ENCODE measurements at places on chromosomes 2 and 18.

DNA sequence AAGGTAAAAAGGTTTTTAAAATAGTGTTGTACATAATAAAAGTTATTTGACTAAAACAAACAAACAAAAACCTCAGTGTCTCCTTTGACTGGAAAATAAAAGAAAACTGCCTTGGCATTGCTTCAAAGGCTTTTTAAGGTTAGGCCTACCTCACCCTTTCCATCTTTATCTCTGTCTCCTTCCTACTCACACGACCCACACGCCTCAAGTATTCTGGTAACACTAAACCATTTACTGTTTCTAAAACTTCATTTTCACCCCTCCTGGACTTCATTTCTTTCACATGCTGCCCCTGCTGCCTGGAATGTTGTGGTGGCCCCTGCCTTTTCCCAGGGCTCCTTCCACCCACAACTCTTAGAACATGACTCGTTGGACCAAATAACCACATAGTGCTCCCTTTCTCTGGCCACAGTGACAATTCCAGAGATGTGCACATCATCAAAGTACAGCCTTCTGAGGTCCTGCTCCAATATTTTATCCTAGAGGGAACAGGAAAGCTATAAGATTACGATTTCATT lies 54.0 kb downstream of the ERBB4 start:
- no peak for DNase-seq

GRCh38 chr2:238701341-238702206 lies 146.3 kb upstream of the TWIST2 start:
- no peak for DNase-seq

GRCh38 chr2:116117845-116118244 lies 1675.4 kb downstream of the DPP10 start:
- no peak for DNase-seq

GRCh38 chr2:18085593-18085992 lies 207.1 kb downstream of the KCNS3 start:
- no peak for DNase-seq

- DNase-seq: no peak
Measured at GRCh38 chr2:71720283-71720560, 266.9 kb downstream of the DYSF start.

DNA sequence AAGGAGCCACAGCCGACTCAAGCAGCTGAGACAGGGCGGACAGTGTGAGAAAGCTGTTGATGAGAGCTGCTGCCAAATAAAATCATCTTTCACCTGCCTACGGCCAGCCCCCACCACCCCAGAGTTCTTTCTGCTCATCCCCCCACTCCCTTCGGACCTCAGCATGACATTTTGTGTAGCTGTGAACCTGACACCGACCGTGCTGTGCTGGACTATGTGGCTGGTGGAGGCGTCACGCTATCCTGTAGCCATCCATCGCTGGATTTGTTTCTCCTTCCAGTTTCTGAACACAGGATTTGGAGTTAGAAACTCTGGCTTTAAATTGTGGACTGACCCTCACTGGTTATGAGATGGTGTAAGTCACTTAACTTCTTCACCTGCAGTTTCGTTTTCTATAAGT lies 317.3 kb downstream of the DCDC2C start:
- DNase-seq: no peak

GRCh38 chr2:240301256-240301795 lies 134.1 kb upstream of the GPC1 start:
- DNase-seq: no peak

DNA sequence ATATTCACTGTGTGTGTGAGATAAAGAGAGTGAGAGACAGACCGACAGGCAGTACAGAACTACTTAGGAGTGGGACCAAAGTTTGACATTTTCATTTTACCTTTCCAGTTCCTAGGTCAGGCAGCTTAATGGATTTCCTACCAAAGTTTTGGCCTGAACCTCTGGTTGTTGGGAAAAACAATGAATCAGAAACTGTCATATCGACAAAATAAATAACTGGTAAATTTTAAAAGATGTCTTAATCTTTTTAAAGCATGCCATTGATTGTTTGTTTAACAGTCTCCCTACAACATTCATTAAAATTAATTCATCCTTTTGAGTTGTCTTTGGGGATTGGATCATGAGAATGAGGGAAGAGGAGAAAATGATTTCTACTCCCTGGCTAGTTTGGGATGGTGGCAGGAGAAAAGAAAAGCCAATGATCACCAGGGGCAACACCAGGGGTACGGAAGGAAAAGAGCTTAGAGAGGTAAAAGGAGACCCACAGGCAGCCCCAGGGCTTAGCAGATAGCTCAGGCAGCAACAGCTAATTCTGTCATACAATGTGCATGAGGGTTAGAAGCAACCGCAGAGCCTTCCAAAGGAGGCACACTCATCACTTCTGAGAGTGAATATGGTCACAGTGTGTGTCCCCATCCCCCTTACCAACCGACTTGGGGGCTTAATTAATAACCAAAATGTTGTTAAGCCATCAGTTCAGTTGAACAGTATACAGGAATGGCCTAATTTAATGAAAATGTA lies 98.5 kb downstream of the CCDC141 start:
- no peak for DNase-seq

GRCh38 chr2:201858281-201859184 lies 52.2 kb downstream of the CDK15 start:
- no peak for DNase-seq

DNA sequence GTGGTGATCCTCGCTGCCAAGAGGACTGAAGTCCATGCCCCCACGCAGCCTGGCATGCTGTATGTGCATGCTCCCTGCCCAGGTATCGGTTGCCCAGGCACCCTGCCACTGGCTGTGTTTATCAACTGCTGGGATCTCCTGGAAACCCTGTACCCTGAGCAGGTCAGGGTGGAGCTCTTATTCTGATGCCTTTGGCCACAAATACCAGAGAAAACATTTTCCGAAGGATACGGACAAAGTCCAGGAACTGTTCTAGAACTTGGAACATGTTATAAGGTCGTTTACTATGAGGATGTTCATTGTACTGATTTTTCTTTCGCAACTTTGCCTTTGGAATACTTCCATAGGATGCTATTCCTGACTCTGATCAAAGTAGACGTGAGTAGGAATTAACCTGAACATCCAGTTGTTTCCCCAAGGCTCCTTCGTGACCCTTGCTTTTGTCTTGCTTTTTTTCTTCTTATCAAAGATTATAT lies 55.2 kb downstream of the TMEM17 start:
- DNase-seq: no peak

DNA sequence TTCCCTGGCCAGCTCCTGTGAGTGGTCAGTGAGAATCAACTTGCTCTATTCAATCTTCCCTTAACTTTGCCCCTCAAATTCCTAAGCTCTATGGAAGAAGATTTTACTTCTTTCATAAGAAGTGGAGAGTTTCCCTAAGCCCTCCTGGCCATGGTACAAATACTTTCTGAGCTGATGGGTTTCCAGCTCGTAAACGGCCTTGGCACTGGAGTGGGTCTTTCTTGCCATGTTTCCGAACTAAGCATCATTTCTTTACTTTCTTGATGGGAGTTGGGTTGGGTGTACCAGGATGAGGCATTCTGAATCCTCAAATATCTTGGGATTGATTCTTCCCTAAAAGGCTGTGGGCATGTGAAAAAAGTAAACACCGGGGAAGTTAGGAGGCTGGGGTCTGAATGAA lies 72.5 kb downstream of the ACKR3 start:
- no peak for DNase-seq

GRCh38 chr18:40120796-40121391 lies 1834.1 kb upstream of the PIK3C3 start:
- DNase-seq: no peak

GRCh38 chr2:202375033-202375608 lies 1.0 kb upstream of the BMPR2 start:
- DNase-seq: peak; percentile 51

DNA sequence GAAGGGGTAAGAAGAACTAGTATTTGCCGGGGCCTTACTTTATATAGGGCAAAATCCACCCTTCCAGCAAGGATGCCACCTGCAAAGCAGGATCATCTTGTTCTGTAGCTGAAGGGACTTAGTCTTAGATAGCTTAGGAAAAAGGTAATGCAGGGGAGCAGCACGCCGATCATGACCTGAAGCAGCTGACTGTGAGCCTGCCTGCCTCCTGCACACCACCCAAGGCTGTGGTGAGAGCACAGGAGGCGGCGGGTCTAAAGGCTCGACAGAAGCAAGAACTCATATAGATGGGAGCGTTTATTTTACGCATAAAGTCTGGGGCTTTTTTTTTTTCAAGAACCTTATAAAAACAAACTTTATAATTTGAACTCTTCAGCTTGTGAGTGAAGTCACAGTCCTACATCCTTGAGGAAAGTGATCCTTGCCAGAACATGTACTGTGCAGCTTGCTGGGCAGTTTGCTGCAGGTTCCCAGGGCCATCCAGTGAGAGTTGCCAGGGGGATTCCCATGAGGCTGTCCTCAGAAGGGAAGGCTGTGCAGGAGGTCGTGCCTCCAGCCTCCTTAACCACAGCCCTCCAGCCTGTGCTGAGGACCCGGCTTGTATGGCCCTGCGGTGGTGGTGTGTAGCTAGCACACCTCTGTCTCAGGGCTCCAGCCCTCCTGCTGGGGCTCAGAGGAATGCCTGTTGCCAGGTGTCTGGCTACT lies 92.1 kb downstream of the RNF144A start:
- DNase-seq: no peak

GRCh38 chr18:6625481-6625880 lies 104.0 kb upstream of the ARHGAP28 start:
- no peak for DNase-seq

- DNase-seq: no peak
Measured at GRCh38 chr2:26691881-26692278, 642 bp upstream of the KCNK3 start.

GRCh38 chr2:151230627-151231140 lies 31.0 kb downstream of the RBM43 start:
- DNase-seq: no peak

- no peak for DNase-seq
Measured at GRCh38 chr2:27007416-27008374, 25.1 kb upstream of the TMEM214 start.

DNA sequence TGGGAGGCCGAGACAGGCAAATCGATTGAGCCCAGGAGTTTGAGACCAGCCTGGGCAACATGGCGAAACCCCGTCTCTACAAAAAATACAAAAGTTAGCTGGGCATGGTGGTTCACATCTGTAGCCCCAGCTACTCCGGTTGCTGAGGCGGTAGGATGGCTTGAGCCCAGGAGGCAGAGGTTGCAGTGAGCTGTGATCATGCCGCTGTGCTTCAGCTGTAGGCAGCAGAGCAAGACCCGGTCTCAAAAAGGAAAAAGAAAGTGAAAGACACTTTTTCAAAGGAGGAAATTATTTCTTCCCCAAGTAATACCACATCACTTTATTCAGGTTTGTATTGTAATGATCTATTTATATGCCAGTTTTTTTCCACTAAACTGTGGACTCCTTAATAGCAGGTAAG lies 35.7 kb upstream of the TAF4B start:
- DNase-seq: no peak

- peak; percentile 30 for DNase-seq
Measured at GRCh38 chr2:53473236-53473635, 294.4 kb upstream of the CHAC2 start.

DNA sequence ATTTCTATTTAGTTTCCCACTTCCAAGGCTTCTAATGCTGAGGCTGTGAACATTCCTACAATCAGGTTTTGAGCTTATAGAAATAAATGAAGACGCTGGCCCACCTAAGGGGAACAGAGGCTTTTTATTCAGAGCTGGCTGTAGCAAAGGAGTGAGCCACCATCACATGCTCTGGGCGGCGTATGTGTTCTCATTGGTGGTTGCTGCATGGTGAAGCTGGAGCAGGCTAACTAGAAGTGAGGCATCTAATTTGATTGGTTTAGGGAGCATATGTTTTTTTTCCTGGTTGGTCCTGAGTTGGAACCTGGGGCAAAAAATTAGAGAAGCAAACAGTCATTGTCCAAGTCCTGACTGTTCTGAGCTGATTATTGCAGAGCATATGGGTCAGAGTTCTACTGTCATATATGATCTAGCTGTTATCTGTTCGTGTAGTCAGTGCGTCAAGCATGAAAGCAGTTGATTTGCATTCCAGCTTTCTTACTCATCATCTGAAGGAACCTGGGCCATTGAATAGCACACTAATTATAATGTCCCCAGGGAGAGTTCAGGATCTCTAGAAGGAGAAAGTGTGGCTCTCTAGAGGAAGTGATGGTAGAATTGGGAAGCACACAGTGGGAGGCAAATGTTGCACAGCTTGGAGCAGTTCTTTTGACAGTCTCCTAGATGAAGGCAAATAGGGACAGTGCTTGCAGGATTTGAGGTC lies 279.6 kb downstream of the PARD3B start:
- DNase-seq: no peak

DNA sequence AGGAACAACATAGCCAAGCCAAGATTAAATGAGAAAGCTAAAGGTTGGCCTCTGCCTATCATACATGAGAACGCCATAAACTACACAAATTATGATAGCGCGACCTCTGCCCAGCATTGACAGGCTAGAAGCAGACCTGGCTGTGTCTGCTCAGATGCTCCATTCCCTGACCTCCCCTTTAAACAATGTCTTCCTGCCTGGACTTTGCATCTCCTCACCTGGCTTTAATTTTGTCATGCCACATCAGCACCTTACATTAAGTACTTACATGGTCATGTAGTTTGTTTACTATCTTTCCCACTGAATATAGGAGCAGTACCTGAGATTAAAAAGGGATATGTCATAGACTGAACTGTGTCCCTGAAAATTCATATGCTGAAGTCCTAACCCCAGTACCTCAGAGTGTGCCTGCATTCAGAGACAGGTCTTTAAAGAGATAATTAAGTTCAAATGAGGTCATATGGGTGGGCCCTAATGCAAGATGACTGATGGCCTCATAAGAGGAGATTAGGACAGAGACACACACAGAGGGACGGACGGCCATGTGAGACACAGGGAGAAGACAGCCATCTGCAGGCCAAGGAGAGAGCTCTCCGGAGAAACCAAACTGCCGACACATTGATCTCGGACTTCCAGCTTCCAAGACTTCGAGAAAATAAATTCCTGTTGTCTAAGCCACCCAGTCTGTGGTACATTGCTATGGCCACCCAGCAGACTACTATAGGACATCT lies 103.7 kb downstream of the BIN1 start:
- no peak for DNase-seq

GRCh38 chr2:11630855-11631254 lies 39.1 kb downstream of the NTSR2 start:
- no peak for DNase-seq

- no peak for DNase-seq
Measured at GRCh38 chr2:112794131-112794733, 9.9 kb upstream of the IL1A start.

DNA sequence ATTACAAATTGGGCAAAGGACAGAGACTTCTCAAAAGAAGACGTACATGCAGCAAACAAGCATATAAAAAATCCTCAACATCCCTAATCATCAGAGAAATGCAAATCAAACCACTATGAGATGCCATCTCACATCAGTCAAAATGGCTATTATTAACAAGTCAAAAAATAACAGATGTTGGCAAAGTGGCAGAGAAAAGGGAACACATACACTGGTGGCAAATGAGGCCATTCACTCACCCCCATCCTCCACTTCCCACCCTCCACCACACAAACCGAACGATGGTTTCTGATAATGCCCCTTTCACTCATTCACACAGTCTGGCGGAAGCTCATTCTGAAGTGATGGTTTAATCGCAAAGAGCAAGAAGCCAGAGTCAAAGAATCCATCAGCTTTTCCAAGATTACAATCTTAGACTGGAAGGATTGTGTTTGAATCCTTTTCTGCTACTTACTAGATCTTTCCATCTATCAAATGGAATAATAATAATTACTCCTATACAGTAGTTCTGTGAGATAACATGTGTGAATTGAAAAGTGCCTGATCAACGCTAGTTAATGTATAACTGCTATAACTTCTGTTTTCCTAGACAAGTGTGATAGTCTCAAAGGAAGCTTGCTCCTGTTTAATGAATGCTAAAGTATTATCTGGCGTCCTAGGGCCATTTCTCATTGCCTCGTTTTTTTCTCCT lies 16.9 kb upstream of the CD28 start:
- no peak for DNase-seq

- no peak for DNase-seq
Measured at GRCh38 chr2:45988879-45989278, 308.3 kb upstream of the EPAS1 start.

All from D341Med (cell line).